ENCODE measurements at places on chromosomes 2 and 18.

- DNase-seq = no peak
These were observed 240.5 kb upstream of the ID2 start for GRCh38 chr2:8441371-8441770.

- no peak for DNase-seq
These were observed 278.4 kb downstream of the ALPK2 start for GRCh38 chr18:58350526-58350925.

DNA sequence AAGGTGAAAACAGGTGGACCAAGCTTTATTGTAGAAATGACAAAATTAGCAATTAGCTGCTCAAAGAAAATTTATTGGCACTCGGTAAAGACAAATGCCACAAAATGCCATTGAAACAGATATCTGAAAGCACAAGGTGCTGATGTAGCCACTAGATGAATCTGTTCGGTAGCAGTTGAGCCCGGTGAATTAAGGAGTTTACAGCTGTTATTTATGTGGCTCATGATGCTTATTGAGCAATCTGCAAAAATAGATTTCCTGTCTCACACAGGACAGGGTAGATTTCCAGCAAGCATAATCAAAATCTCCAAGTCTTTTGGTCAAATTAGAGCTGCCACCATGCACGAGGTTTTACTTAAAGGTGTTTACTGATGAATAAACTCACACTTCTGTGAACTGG lies 182.2 kb downstream of the PPP1R1C start:
- no peak for DNase-seq

GRCh38 chr2:140086964-140087363 lies 1306.8 kb upstream of the NXPH2 start:
- no peak for DNase-seq

- no peak for DNase-seq
These were observed 49.0 kb upstream of the TWSG1 start for GRCh38 chr18:9285604-9286003.

GRCh38 chr2:65383541-65384488 lies 48.6 kb downstream of the SPRED2 start:
- peak; percentile 59 for DNase-seq

DNA sequence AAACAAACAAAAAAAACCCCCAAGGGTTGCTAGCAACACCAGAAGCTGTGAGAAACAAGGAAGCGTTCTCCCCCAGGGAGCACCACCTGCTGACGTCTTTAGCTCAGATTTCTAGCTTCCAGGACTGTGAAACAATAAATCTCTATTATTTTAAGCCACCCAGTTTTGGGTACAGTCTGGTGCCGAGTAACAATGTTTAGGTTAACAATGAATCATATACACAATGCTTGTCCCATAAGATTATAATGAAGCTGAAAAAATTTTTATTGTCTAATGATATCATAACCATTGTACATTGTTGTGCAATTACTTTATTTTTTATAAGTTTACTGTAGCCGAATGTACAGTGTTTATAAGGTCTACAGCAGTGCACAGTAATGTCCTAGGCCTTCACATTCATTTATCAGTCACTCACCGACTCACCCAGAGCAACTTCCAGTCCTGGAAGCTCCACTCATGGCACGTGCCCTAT lies 72.1 kb upstream of the CAB39 start:
- no peak for DNase-seq

DNA sequence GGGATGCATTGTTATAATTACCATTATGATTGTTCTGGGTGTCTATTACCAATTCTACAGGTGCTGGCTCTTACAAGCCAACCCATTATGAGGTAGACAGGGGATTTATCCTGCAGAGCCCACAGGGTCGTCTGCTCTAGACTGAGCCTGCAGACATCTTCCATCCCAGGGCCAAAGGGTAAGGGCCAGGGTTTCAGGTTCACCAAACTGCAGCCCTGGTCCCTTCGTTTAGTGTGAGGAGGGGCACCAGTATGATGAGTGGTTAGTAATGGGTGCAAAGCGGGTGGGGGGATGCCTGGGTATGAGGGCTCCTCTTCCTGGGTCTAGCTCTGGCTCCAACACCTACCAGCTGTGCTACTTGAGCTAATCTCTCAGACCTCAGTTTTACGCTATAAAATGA lies 1.2 kb upstream of the ARID5A start:
- no peak for DNase-seq

DNA sequence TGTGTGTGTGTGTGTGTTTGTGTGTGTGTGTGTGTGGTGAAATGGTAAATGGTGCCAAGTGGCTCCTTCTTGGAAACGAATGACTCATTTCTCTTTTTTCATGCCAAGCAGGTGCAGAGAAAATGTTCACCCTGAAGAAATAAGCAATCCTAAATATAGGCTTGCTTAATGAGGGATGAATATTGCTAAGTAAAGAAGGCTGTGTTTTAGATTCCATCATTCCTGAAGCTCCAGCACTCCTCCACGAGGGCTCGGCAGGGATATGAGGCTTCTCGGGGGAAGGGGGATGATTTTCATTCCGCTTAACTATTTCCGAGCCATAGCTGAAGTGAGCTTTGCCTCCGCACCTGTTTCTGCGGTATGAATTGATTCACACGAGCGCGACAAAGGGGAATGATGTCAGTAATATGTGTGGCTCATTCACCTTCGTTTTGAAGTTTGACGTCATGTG lies 72.9 kb downstream of the TSN start:
- no peak for DNase-seq

- DNase-seq = no peak
These were observed 8.9 kb downstream of the RAB31 start for GRCh38 chr18:9716780-9717563.

GRCh38 chr2:210169516-210170195 lies 1.6 kb downstream of the KANSL1L start:
- no peak for DNase-seq

GRCh38 chr18:56235481-56236013 lies 402.8 kb downstream of the TXNL1 start:
- no peak for DNase-seq

- no peak for DNase-seq
These were observed 201.0 kb downstream of the PMAIP1 start for GRCh38 chr18:60100778-60101177.

GRCh38 chr2:199259671-199260070 lies 198.1 kb downstream of the SATB2 start:
- no peak for DNase-seq

DNA sequence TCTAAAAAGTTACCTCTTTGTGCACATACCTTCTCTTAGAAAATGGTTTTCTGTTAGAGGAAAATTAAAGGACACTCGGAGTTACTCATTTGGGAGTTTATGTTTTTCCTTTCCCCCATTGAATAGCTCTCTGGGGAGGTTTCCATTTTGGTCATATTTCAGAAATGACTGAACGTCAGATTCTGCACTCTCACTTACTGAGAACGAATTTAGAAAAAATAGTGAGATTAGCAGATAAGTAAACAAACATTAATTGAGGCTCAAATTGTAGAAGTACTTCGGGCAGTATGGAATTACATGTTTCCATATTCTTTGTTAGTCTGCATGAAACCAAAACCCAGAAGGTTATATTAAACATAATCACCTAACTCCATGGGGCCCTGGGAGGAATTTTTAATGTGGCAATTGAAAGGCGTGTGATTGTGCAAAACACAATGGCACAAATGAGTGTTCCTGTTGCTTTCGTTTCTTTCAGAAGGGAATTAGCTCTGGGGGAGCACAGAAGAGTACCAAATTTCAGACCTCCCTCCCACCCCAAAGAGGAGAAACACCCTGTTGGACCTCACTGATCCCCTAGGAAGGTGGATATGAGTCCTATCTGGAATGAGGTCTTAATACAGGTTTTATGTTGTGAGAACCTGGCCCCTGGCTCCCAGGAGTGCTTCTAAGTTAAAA lies 212.3 kb downstream of the BCL2 start:
- DNase-seq = peak; percentile 7

- no peak for DNase-seq
These were observed 5.9 kb downstream of the SCYGR4 start for GRCh38 chr2:227623226-227623625.

DNA sequence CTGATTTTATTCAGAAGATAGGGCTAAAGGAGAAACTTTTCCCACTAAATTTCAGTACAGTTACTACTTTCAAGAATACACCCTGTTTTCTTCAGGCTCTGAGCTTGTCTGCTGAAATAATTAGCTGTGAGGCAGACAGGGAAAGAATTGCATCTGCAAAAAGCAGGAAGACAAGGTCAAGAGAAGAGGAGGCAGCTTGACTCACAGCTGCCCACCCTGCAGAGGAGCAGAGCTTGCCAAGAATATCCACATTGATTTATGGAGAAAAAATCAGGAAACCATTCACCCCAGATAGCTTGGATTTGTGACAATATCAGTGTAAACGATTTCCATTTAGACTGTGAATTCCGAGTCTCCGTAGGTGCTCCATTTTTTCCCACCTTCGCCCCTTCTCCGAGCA lies 49.0 kb downstream of the ACTR2 start:
- DNase-seq = no peak

GRCh38 chr2:232781765-232782164 lies 5.4 kb upstream of the KCNJ13 start:
- no peak for DNase-seq

GRCh38 chr2:42859006-42859552 lies 66.7 kb upstream of the HAAO start:
- DNase-seq = no peak

DNA sequence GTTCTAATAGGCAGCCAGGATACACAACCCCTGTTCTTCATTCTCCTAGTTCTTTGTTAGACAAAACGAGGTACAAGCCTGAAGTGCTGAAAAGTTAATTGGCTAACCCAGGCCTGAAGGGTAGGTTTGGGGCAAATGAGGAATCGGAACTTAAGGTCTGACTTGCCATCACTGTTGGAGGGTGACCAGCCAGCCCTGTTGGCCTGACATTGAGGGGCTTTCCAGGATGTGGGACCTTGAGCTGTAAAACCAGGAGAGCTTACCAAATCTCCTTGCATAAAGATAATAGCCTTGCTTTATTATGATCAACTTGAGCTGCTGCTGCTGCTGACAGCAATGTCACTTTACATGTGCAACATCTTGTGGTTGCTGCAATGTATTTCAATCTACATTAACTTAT lies 256.0 kb downstream of the VAPA start:
- no peak for DNase-seq

DNA sequence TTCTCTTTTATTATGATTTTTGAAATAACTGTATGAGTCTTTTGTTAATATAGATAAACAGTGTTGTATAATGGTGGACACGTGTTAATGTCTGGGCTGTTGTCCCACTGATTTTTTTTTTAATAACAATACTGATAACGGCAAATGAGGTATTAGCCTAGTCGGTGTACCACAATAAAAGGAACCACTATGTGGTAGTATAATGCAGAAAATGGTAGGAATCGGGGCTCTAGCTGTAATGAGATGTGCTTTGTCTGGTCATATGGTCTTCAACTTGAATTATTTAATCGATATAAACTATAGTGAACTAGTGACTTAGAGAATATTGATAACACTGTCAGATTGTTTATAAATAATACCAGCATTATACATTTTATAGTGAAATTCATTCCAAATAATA lies 517.9 kb upstream of the SPHKAP start:
- DNase-seq = no peak

DNA sequence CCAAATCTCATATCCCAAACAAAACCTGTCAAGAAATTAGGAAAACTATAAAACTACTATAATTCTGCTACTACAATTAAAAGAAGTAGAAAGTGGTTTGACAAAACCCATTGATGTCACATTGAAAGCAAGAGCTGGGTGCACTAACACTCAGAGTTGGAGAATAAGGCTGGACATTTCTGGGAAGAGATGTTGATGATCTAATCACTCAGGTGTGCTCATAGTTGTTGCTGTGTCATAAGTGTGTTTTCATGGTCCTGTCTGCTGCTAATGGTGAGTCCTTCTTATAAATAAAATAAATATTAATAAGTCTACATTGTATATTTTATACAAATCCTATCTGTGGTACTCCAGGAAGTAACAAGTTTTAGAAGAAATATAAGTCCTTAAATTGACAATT lies 168.2 kb upstream of the LRP1B start:
- no peak for DNase-seq

DNA sequence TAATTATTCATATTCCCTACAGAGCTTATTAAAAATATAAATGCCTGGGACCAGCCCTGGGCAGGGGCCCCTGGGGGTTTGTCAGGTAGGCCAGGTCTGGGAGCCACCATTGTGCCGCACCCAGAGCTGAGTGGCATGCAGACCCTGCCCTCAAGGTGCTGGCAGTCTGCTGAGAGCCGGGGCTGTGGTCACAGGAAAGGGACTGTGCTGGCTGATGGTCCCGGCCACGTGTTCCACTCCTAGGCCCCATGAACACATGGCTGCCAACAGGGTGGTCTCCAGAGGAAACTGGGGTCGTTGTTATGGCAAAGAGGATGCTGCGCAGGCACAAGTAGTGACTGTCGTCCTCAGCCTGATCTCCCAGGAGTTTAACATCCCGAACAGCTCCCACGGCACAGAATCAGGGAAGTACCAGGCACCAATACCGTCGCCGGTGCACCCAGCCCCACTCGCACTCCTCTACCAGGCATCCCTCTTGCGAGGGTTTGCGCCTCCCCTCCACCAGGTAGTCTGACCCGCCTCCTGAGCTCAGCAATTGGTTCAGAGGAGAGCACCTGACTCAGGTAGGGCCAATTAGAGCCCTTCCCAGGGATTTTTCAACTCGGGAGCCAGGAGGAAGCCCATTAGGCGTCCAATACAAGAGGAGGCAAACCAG lies 39.2 kb upstream of the BIN1 start:
- DNase-seq = peak; percentile 80

- DNase-seq = peak; percentile 93
These were observed 248.5 kb downstream of the CDH20 start for GRCh38 chr18:61581578-61582201.
